ENCODE measurements at places on chromosomes 16 and 17.

DNA sequence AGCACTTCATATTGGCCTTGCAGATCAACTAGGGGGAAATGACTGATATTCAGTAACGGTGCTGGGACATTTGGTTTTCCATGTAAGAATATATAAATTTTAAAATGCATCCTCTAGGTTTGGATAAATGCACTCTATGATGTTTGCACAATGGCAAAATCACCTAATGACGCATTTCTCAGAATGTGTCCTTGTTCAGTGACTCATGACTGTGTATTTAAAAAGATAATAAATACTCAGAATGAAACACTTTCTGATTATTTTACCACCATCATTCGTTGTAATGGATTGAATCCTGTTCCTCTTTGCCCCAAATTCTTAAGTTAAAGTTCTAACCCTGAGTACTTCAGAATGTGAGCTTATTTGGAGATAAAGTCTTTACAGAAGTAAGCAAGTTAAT is 17.2 kb upstream of the ADGRG1 start:
- DNase-seq: no peak

DNA sequence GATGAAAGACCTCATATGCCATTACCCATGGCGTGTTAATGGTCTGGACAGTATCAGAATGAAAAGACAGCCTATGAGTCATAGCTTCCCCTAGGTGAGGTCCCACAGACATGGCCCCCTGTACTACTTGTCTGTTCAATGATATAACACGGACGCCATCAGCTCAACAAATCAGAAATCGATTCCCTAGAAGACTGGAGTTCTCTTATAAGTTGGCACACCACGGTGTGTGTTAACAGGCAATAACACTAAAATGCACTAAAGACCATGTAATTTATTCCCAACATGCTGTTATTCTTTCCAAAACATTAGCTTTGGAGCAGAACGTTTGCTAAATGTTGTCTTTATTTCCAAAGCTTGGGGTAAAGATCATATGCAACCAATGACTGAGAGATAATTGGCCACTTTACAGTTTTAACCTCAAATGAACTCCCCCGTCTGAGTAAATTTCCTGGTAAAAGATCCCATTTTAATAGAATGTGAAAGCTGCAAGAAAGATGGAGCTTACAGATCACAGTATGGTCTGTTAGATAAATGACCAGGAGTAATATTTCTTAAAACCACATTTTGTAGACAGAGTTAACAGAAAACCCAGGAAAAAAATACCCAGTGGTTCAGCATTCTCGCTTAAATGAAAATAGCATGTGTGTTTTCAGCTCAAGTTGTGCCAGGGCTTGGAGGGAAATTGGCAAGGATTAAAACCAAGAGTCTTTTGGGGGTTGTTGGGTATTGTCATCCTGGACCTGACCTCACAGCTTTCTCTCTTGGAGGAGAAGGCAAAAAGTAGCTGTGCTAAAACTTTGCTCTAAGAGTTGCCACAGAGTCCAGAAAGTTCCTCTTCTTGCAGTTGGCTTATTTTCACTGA is 65.9 kb downstream of the PCTP start:
- no peak for DNase-seq

DNA sequence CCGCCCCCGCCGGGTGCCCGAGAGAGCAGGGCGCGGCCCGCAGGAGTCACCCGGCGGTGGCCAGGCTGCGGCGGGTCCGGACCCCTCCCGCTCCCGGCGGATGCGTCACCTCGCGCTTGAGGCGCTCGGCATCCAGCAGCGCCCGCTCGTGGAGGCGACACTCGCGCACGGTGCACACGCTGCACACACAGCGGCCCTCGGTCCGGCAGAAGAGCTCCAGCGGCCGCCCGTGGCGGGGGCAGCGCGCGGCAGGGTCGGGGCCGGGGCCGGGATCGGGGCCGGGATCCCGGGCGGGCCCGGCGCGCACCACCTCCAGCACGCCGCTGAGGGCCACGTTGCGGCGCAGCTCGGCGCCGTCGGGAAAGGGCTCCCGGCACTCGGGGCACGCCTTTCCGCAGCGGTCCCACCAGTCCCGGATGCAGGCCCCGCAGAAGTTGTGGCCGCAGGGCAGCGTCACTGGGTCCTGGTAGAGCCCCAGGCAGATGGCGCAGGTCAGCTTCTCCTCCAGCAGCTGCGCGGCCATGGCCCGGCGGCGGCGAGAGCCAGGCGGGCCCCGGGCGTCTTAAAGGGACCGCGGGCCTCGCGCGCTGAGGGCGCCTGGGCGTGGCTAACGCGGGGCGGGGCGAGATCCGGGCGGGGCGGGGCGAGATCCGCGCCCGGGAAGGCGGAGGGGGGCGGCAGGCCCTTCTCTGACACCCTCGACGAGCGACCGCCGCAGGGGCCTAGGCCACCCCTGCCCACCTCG is at the start of gene TRIM65:
TSS of gene TRIM65 (minus strand) at position 537 of the 745 bp plus-strand sequence. CDS start at position 523, 14 bp downstream.
- peak; percentile 94 for DNase-seq

GRCh38 chr17:75755990-75756389 is 9.0 kb downstream of the GALK1 start:
- no peak for DNase-seq

- DNase-seq: no peak
Observed at GRCh38 chr16:23362460-23363317, 60.6 kb downstream of the SCNN1B start.

DNA sequence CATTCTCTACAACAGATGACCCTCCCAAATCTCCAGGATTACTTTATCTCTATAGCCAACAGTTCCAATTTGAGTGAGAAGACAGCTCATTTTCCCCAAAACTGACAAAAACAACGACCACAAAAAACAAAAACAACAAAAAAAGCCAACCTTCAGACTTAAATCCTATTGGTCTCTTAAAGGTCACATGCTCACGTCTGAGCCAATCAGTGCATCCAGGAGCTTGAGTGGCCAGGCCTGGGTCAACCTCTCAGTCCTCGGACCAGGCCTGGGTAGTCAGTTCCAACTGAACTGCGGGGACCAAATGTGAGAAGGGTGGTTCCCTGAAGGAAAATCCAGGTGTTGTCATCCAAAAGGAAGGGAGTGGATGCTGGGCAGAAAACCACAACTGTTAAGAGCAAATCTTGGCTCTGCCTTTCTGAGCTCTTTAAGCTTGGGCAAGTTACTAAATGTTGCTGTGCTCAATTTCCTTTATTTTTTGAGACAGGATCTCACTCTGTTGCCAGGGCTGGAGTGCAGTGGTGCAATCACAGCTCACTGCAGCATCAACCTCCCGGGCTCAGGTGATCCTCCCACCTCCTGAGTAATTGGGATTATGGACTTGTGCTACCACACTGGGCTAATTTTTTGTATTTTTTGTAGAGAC is 43.0 kb upstream of the MSI2 start:
- DNase-seq: no peak

DNA sequence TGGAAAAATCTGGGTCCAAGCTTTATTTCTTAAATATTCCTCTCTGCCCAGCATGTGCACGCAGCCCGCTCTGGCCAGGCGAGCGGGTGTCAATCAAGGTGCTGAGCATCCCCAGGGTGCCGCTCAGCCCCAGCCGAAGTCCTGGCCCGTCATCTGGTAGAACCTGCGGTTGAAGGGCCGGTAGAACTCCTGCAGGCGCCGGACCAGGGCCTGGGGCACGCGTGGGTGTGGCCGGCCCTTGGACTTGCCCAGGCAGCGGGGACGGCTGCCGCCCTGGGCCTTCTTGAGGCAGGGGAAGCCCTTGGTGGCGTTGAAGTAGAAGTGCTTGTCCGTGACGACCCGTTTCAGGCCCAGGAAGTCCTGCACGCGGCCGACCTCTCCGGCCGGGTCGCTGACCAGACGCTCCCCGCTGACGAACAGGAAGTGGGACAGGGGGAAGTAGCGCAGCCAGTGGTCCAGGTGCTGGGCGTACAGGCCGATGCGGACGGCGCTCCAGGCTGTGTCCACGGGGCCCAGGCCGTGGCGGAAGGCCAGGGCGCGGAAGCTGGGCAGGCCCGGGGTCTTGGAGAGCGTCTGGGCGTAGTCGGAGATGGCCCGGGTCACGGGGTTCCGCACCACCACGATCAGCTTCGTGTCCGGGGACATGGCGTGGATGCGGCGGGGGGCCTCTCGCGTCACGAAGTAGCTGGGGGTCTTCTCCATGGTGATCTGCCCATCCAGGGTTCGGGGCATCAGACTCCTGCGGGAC is 6.6 kb downstream of the HS3ST6 start:
- DNase-seq: peak; percentile 14

DNA sequence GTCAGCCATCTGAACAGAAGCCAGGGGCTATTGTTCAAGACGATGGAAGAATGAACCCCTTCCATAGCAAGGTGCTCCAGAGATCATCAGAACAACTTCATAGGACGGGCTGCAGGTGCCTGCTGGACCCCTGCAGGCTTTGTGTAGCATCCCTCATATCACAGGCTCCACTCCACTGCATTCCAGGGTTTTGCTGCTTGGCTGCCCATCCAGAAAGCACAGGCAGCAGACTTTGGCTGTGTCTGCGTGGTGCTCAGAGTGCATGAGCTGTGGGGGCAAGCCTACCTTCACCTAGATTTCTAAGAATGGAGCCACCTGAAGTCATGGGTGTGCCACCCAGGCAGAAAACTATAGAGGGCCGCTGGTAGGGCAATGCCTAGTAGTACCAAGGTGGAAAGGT is 93.9 kb upstream of the NLRP1 start:
- DNase-seq: no peak

DNA sequence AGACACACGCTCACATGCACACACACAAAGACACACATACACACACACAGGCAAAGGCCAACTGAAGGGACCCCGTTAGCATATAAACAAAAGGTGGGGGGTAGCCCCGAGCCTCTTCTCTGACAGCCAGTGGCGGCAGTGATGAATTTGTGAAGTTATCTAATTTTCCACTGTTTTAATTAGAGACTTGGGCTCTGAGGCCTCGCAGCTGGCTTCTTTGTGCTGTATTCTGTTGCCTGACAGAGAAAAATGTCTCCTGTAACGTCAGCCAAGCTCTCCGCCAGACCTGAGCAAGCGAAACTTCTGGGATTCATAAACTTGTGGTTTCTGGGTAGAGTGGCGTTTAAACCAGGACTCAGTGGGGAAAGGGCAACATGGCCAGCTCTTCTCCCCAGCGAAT is 113.9 kb upstream of the FOXF1 start:
- no peak for DNase-seq

GRCh38 chr16:87437911-87438610 is 45.9 kb downstream of the MAP1LC3B start:
- no peak for DNase-seq

GRCh38 chr16:86984343-86984742 is 332.8 kb downstream of the C16orf95 start:
- DNase-seq: no peak

- DNase-seq: no peak
Observed at GRCh38 chr17:79800325-79801155, 3.7 kb upstream of the CBX8 start.

DNA sequence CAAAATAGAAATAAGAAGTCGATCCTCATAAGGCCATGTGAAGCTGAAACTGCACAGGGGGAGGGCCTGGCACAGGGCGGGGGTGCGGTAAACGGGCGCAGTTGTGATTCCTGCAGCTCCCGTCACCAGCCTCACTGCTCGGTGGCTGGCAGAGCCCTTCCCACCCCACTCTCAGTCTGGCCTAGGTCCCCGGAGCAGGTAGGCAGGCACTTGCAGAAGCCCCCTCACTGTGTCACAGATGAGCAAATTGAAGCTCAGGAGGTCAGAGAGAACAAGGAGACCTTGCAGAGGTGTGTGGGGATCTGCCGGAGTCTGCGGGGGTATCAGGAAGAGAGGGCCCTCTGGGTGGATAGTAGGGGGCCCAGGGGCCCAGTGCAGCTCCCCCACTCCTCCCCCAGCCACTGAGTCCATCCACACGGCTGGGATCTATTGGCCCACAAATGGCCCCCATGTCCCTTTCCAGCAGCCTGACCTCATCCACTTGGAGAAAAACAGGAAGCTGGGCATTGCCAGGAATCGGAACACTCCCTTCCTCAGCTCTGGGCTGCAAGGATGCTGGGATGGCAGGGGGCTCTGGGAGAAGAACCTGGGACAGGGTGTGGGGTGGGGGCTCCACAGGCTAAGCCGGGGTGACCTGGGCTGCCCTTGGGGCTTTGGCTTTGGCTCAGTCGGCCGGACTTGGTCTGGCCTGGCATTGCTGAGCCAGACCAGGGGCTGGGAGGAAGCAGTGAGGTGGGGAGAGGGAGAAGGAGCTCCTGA is 21.4 kb upstream of the MAP3K14 start:
- DNase-seq: no peak

GRCh38 chr16:79595931-79596450 is 4.5 kb downstream of the MAF start:
- no peak for DNase-seq

DNA sequence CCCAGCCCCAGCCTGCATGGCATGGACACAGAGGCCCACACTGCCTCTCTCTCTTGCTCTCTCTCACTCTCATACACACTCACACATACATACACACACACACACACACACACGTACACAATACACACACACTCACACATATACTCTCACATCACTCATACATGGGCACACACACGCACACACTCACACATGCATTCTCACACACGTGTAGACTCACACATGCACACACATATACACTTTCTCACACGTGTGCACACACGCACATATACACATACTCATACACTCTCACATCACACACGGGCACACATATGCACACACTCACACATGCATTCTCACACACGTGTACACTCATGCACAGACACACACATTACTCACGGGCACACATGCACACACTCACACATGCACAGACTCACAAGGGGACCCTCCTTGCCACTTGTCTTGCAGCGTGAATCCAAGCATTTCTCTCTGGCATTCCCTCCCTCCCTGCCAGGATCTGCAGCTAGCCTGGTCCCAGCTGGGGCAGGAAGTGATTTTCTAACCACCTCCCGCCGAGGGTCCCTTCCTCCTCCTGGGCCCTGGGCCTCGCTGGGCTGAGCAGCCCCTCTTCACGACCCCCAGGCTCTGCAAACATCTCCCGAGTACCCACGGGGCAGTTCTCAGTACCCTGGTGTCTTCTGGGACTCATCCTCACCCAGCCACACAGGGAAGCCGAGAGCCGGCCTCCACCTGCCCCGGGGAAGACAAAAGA is 37.5 kb downstream of the IL21R start:
- peak; percentile 32 for DNase-seq

DNA sequence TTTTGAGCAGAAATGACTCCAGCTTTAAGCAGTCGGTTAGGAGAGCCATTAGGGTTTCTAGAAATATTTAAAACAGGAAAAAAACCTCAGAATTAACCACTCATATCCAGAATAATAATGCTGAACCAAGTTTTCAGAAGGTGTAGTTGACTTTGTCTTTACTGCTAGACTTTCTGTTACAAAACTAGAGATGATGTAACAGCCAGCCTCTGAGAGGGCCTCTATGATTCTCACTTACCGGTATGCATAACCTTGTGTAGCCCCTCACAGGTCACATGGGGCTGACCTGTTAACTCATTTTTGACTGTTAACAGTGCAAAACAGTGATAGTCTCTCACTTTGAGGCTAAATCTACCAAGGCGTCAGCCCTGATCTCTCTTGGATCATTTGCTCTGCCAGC is 74.3 kb downstream of the TEX14 start:
- no peak for DNase-seq

- DNase-seq: no peak
Observed at GRCh38 chr17:8223356-8224126, 13.2 kb upstream of the AURKB start.

Measured in iPS-NIHi11 (cell line).